ENCODE measurements at places on chromosomes 1 and 21. TPM values are rescaled to one million over a fixed set of nuclear protein-coding genes. Genes with fewer than 3 reads are reported as not detected.
A peak's percentile ranks its signal among the peaks of the same experiment; 100 is the strongest.

Gene C1QC
- not detected for total RNA-seq

Gene PLEKHO1
- total RNA-seq: 186 TPM

Gene SLAMF8
- 0.54 TPM for total RNA-seq

DNA sequence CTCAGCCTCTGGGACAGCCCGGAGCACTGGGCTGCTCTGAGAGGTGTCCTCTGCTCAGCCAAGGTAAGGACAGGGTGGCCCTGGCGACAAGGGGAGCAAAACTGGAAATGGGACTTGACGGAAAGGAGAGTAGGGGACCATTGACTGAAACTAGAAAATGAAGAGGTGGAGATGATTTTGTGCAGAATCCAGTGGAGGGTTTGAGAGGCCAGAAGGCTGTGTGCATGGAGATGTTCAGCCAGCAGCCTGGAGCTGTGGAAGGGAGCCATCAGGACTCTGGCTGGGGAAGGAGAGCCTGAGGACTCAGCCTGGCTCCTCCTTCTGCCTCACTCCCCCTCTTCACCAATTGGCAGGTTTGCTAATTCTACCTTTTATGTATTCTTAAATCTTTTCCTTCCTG lies 114.2 kb downstream of the EDEM3 start:
- no peaks in the 10 kb centered on the region for H3K4me1 ChIP-seq
- H3K36me3 ChIP-seq: no peaks in the 10 kb centered on the region
- no peak overlapping the region for H3K27ac ChIP-seq
- DNase-seq: no peak
- H3K27me3 ChIP-seq: no peaks in the 10 kb centered on the region
- H3K4me3 ChIP-seq: no peak overlapping the region

Gene C8B
- not detected for total RNA-seq

Gene CR2
- total RNA-seq: 30.5 TPM

DNA sequence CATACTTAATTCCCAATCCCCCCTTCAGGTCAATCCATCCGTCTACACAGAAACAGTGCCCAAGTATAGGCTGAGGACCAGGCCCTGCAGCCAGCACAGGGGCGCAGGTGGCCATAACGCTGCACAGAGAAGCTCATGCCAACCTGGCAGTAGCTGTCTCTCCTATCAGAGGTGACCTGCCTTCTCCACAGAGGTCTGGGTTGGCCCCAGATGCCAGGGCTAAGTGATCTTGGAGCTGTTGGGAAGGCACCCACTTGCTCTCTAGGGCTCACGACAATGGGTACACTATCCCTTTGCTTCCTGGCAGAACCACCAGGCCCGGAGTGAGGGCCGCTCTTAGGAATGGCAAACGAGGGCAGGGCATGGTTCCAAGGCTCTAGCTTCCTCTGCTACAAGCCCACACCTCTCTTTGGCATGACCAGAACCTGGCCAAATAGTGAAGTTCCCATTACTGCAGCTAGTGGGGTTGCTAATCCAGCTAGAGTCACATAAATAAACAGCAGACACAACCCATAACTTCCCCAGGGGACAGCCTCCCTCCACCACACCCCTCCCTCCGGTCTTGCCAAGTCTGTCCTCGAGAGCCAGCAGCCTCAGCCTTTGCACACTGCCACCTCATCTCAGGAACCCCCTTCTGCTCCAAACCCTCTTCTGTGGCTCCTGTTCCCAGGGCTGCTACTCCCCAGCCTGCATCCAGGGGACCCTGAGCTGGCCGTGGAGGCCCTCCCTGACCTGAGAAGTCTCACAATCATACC lies 113.0 kb downstream of the GLIS1 start:
- H3K4me3 ChIP-seq: no peak overlapping the region
- DNase-seq: no peak
- H3K4me1 ChIP-seq: no peaks in the 10 kb centered on the region
- no peaks in the 10 kb centered on the region for H3K27me3 ChIP-seq
- no peak overlapping the region for H3K27ac ChIP-seq

Gene SLC44A3
- total RNA-seq: not detected

- H3K4me3 ChIP-seq: no peak overlapping the region
- no peak for DNase-seq
- H3K4me1 ChIP-seq: peaks cover 9% of the 10 kb centered on the region
- peaks cover 3% of the 10 kb centered on the region for H3K36me3 ChIP-seq
- H3K27ac ChIP-seq: no peak overlapping the region
Measured at GRCh38 chr21:44370027-44370735, 16.8 kb downstream of the TRPM2 start.

DNA sequence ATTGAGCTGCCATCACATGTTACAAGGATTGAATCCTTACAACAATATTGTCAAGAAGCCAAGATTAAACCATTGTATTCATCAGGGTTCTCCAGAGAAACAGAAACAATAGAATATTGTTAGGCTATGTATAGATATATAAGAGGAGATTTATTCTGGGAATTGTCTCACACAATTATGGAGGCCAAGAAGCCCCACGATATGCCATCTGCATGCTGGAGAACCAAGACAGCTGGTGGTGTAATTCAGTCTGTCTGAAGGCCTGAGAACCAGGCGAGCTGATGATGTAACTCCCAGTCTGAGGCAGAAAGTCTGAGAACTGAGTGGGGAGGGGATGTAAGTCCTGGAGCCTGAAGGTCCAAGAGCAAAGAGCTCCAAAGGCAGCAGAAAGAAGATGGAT lies 14.5 kb upstream of the TTF2 start:
- no peak overlapping the region for H3K4me3 ChIP-seq
- DNase-seq: no peak
- H3K36me3 ChIP-seq: no peaks in the 10 kb centered on the region
- no peaks in the 10 kb centered on the region for H3K27me3 ChIP-seq
- peaks cover 33% of the 10 kb centered on the region for H3K4me1 ChIP-seq

GRCh38 chr21:39077876-39078275 lies 105.4 kb downstream of the PSMG1 start:
- no peak overlapping the region for H3K27ac ChIP-seq
- H3K27me3 ChIP-seq: no peaks in the 10 kb centered on the region
- H3K4me3 ChIP-seq: no peak overlapping the region
- H3K4me1 ChIP-seq: no peaks in the 10 kb centered on the region
- no peak for DNase-seq

Gene MLLT11
- total RNA-seq: 1.1 TPM

GRCh38 chr1:29237129-29237821 lies 953 bp downstream of the PTPRU start:
- H3K36me3 ChIP-seq: no peaks in the 10 kb centered on the region
- DNase-seq: peak; percentile 67
- no peak overlapping the region for H3K27ac ChIP-seq
- no peaks in the 10 kb centered on the region for H3K27me3 ChIP-seq

GRCh38 chr1:178397678-178398077 lies 99.1 kb downstream of the CLEC20A start:
- H3K27ac ChIP-seq: no peak overlapping the region
- no peaks in the 10 kb centered on the region for H3K27me3 ChIP-seq
- H3K36me3 ChIP-seq: no peaks in the 10 kb centered on the region
- no peak overlapping the region for H3K4me3 ChIP-seq
- no peak for DNase-seq

DNA sequence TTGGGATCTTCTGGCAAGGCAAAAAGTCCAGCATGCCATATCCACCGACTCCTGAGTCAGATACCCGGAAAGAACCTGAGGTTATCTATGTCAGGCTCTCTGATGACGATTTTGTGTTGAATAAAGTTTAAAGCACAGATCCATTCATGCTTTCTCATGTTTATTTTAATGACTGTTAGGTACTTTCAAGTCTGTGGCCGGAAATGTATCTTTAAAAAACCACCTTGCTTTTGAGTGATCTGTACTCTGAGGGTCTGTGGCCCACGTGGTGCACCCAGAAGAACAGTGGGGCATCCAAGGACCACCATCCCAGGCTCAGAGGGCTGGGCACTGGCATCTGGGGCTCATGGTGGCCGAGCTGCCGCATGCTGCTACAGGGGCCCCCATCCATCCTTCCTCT lies 30.1 kb upstream of the VASH2 start:
- no peaks in the 10 kb centered on the region for H3K36me3 ChIP-seq
- no peaks in the 10 kb centered on the region for H3K27me3 ChIP-seq
- DNase-seq: no peak

Gene LAMC1
- total RNA-seq: 34.0 TPM

GRCh38 chr1:36836196-36836883 lies 198.0 kb downstream of the GRIK3 start:
- no peak overlapping the region for H3K4me3 ChIP-seq
- H3K27ac ChIP-seq: no peak overlapping the region
- no peaks in the 10 kb centered on the region for H3K36me3 ChIP-seq
- no peaks in the 10 kb centered on the region for H3K27me3 ChIP-seq
- no peak for DNase-seq
- no peaks in the 10 kb centered on the region for H3K4me1 ChIP-seq

DNA sequence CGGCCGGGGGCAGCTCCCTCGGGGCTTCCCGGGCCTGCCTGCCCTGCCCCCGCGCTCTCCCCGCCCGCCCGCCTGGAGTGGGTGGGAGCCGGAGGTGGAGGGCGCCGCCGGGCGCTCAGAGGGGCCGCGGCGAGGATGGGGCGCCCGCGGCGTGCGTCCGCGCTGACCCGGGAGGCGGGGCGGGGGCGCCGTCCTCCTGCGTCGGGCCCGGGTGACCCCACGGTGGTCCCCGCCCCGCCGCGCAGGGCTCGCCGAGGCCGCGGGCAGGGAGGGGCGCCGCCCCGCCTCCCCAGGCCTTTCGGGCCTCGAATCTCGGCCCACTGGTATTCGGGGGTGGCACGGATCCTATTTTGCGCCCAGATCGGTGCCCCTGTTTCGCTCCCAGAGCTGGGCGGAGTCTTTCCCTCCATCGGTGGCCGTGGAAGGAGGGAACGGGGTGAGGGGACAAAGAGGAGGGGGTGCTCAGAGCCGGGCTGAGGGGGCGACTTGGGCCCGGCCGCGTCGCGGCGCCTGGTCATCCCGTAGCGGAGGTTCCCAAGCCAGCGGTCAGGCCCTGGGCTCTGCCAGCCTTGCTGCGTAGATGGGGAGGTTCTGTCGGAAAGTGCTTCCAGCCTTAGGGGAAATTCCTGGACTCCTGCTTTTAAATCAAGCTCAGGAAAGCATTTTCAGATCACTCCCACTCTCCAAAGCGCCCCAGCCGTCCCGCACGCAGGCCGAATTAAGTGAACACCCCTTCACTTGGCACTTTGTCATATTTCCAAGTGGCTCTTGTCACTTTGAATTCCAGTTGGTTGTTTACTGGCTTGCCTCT lies 545 bp downstream of the PATJ start:
- H3K4me1 ChIP-seq: peaks cover 9% of the 10 kb centered on the region
- H3K27me3 ChIP-seq: no peaks in the 10 kb centered on the region
- H3K27ac ChIP-seq: peak overlapping the region; percentile 55
- peak; percentile 54 for DNase-seq

DNA sequence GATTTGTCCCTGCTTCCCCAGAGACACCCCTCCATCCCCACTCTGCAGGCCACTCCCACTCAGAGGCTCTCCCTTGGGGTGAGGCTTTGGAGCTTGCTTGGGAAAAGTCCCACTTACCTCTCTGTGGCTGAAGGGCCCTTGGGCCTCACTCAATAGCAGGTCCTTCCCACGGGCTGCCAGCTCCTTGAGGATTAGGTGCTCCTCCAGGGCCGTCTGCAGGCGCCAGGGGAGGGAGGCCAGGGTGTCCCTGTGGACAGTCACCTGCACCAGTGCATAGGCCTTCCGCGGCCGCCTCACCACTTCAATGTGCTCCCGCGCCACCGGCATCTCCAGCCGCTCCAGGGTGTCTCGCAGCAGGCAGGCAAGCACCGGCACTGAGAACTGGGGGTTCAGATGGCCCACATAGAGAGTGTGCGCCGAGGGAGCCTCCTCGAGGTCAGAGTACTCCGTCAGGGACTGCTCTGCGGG lies 1.4 kb downstream of the SLFNL1 start:
- peaks cover 4% of the 10 kb centered on the region for H3K4me1 ChIP-seq
- H3K27ac ChIP-seq: no peak overlapping the region
- no peaks in the 10 kb centered on the region for H3K36me3 ChIP-seq
- H3K4me3 ChIP-seq: no peak overlapping the region
- no peaks in the 10 kb centered on the region for H3K27me3 ChIP-seq

GRCh38 chr1:77511440-77511840 lies 171.0 kb downstream of the ZZZ3 start:
- no peak for DNase-seq
- no peaks in the 10 kb centered on the region for H3K4me1 ChIP-seq
- no peaks in the 10 kb centered on the region for H3K36me3 ChIP-seq

DNA sequence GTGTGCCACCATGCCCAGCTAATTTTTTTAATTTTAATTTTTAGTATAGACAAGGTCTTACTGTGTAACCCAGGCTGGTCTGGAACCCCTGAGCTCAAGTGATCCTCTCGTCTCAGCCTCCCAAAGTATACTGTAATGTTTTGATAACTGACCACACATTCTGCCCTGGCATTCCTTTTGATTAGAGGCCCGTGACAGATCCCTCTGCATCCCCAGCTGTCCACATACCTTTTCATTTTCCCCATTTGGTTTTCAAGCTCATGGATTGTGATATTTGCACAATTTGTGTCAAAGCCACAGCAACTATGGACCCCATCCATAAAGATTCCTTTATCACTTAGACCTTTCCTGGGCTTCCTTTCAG lies 116.8 kb upstream of the ATP1A1 start:
- H3K4me1 ChIP-seq: no peaks in the 10 kb centered on the region
- H3K4me3 ChIP-seq: no peak overlapping the region
- DNase-seq: no peak

- H3K27me3 ChIP-seq: no peaks in the 10 kb centered on the region
Measured at GRCh38 chr1:118698911-118699310, 289.2 kb downstream of the TBX15 start.

Gene CD247
- 2.5 TPM for total RNA-seq

Gene PHGDH
- total RNA-seq: 3.9 TPM

Gene PLCH2
- 20.1 TPM for total RNA-seq

GRCh38 chr1:41053316-41053715 lies 31.8 kb upstream of the SLFNL1 start:
- DNase-seq: no peak
- no peak overlapping the region for H3K27ac ChIP-seq
- peaks cover 2% of the 10 kb centered on the region for H3K36me3 ChIP-seq
- no peaks in the 10 kb centered on the region for H3K27me3 ChIP-seq
- H3K4me3 ChIP-seq: no peak overlapping the region

Measured in B cell (primary cell).